ENCODE measurements at places on chromosomes 4 and X.

GRCh38 chr4:40908297-40908696, 158.5 kb downstream of the NSUN7 start:
- no peak for DNase-seq

- DNase-seq: no peak
Measured at GRCh38 chrX:41559235-41560052, 112.3 kb downstream of the NYX start.

GRCh38 chr4:8215001-8215427, 15.9 kb downstream of the SH3TC1 start:
- no peak for DNase-seq

- DNase-seq: no peak
Measured at GRCh38 chr4:133157460-133158160, 8.5 kb downstream of the PCDH10 start.

GRCh38 chr4:6359536-6360308, 90.1 kb downstream of the WFS1 start:
- DNase-seq: no peak

DNA sequence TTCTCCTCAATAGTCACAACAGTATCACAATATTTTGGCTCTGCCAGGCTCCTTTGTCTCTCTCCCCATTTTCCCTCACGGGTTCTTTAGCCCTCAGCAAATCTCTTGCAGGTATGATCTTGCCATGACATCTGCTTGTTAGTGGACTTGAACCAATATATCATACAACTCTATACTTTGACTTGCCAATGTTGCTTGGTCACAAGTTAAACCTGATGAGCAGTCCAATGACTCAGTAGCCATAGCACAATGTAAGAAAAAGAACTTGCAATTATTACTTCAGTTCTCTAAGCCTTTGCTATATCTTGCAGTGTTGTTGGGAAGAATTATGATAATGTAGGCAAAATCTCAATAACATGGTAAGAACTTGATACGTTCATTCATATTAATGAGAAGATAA, 174.6 kb upstream of the NRK start:
- DNase-seq: no peak

Data from NCI-H1694 (cell line).